ENCODE measurements at places on chromosomes 7 and 10.

GRCh38 chr7:80449836-80450235, 62.0 kb downstream of the GNAT3 start:
- no peak for DNase-seq

- DNase-seq: no peak
Observed at GRCh38 chr7:81624021-81624592, 145.7 kb downstream of the HGF start.

GRCh38 chr7:108648989-108649388, 79.3 kb downstream of the DNAJB9 start:
- no peak for DNase-seq

- DNase-seq: no peak
Observed at GRCh38 chr7:73433924-73434700, 534 bp downstream of the FZD9 start.

- DNase-seq: no peak
Observed at GRCh38 chr10:52542906-52543305, 228.8 kb downstream of the DKK1 start.

- DNase-seq: no peak
Observed at GRCh38 chr10:42960491-42960990, 116.3 kb upstream of the RET start.

DNA sequence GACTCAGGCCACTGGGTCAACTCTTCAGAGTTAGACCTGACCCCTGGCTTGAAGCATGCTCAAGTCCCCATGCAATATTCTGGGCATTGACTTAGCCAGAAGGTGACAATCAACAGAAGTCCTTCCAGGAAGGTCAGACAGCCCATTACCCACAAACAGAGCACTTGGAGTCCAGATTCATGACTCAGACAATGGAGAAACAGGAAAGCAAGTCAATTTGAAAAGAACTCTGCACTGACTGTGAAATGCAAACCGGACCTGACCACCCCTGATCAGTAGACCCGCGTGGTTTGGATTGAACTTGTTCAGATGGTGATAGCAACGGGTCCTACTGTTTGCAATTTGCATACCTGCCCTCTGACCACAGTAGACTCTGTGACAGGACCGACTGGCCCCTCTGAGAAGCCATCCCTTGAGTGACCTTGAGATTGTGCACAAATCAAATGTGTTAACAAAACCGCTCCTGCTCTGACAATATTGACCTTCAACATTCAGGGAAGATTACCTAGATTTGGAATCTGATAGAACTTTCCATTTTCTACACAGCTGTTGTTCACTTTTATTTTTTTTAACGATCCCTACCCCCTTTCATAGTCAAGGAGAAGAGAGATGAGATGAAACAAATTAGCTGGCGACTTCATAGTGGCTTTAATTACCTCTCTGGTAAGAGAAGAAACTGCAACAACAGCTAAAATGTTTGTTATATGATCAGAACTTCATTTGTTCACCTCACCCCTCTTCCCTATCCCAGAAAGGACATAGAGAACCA, 138.7 kb downstream of the NRP1 start:
- DNase-seq: no peak

- DNase-seq: no peak
Observed at GRCh38 chr7:73719806-73720169, 319 bp upstream of the STX1A start.

GRCh38 chr7:106752367-106752766, 91.4 kb upstream of the CCDC71L start:
- DNase-seq: no peak

All from NCI-H526 treated with DMSO at 0.1 percent for 48 hours (cell line).